Gastroesophageal sphincter (tissue), 4 donors: ENCODE measurements at places on chromosomes 4 and X. TPM values are rescaled to one million over a fixed set of nuclear protein-coding genes. Genes with fewer than 3 reads are reported as not detected.
A peak's percentile ranks its signal among the peaks of the same experiment; 100 is the strongest.

The MXRA5 gene
- 3.9 TPM for total RNA-seq

The SMPX gene
- total RNA-seq, result 27.9 TPM

The ZFX gene
- 59.8 TPM for total RNA-seq

The L1CAM gene
- total RNA-seq, result 25.8 TPM

The SUPT20HL1 gene
- 0.12 TPM for total RNA-seq

The CSAG1 gene
- not detected for total RNA-seq

The HPGDS gene
- total RNA-seq, result 0.47 TPM

The C4orf51 gene
- not detected for total RNA-seq

The DMP1 gene
- total RNA-seq, result not detected

The STBD1 gene
- 20.2 TPM for total RNA-seq

The SMR3B gene
- not detected for total RNA-seq

The GATA1 gene
- not detected for total RNA-seq

The ADH7 gene
- not detected for total RNA-seq

The PNCK gene
- total RNA-seq, result 55.9 TPM

The ACSL4 gene
- 62.3 TPM for total RNA-seq

The TEC gene
- 1.9 TPM for total RNA-seq

- no peak for ATAC-seq
Observed at GRCh38 chrX:38754102-38754790, 47.0 kb upstream of the MID1IP1 start.

DNA sequence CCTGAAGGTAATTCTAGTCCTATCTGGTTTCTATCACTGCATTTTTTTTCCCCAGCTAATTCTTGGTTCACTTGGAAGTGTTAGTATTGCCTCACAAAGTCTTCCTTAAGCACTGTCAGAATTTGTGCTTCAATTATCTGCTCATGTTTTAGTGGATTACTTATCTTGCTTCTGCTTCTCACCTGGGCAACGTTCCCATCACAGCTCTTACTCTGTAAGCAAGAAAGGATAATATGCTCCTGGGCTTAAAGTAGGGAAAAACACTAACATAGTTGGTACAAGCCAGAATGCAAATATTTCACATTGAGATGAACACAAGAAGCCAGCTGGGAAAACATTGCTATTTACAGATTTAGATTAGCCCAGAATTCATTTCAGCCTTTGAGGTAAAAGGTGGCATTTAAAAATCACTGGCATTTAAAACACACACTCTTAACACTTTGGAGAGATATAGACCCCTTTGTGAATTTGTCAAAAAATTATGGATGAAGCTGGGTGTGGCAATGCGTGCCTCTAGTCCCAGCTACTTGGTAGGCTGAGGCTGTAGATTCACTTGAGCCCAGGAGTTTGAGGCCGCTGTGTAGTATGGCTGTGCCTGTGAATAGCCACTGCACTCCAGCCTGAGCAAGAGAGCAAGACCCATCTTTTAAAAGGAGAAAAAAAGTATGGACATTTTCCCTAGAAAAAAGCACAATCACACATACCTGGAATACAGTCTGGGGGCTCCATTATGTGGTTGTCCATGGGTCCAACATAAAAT, 6.6 kb upstream of the PTPN13 start:
- no peak for ATAC-seq

- no peak for ATAC-seq
Observed at GRCh38 chr4:79182209-79182608, 143.7 kb downstream of the NAA11 start.

DNA sequence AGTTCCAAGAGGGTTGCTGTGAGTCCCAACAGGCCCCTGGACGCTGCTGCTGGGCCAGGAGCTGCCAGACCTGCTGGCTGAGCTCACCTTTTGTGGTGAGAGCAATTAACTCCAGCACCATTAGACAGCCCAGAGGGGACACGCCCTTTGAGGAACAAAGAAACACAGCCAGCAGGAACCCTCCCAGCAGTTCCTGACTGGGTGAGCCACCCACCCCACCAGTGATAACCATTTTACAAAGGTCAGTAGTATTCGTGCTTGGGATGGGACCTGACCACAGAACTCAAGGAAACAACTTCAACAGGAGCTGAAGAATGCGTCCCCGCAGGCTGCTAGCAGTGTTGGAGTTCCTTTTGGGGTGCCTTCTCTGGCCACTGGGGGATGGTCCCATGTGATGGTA, 38.8 kb upstream of the AFAP1 start:
- ATAC-seq, result no peak

GRCh38 chr4:5781691-5782090, 70.7 kb downstream of the EVC start:
- no peak for ATAC-seq

- no peak for ATAC-seq
Observed at GRCh38 chrX:53133400-53133799, 39.5 kb downstream of the KANTR start.

GRCh38 chr4:26062215-26062614, 148.2 kb downstream of the SMIM20 start:
- no peak for ATAC-seq

DNA sequence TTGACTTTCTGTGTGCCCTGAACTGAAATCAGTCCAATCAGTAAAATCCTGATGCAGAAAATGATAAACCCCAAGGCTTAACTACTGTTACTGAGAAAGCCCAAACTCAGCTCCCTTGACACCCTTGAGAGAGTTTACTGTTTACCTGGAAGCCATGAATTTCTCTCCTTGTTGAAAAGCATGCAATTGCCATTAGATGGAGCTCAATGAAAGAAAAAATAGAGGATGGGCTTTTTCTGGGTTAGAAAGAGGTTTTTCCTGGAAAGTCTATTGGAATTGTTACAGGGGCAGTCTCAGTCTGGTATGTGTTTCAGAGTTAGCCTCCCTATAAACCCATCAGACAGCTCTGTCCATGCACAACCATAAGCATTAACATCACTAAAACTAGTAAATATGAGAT, 66.4 kb upstream of the C4orf54 start:
- ATAC-seq, result no peak

GRCh38 chr4:8765084-8765483, 106.6 kb downstream of the HMX1 start:
- no peak for ATAC-seq

GRCh38 chrX:96480081-96480480, 204.6 kb upstream of the DIAPH2 start:
- no peak for ATAC-seq

DNA sequence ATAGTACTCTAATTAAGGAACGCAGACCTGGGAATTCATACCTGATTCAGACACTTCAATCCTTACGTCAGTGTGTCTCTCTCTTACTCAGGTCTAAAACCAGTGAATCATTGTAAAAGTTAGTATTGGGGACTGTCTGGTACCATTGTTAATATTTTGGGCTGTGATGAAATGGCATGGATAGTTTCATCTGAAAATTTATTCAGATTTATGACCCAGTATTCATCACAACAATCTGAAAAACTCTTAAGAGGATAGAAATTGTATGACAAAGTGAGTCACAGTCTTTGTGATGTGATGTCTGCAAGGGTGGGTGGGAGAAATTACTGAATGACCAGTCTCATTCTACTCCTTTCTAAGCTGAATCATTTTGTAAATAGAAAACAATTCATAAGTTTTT, 10.3 kb downstream of the FGF2 start:
- ATAC-seq, result no peak

DNA sequence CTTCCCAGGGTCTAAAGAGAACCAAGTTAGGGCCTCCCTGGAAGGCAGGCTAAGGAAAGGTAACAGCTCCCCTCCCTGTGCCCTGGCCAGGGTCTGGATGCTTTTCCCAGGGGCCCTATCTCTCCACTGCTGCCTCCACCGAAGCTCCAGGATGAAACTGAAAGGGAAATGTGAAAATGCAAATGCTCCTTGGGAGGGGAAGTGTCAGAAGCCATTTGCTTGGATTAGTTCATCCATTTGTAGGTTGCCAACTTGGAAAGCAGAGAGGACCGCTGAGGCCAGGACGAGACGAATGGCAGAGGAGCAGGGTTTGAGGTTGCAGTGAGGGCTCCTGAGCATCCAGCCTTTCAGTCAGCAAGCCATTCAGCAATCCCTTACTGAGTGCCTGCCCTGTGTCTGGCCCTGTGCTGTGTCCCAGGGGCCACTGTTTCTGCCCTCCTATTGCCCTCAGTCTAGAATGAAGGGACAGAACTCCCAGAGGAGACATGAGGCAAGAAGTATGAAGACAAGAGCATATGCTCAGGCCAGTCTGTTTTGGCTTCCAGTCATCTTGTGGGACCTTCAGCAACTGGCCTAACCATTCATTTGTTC, 45.9 kb upstream of the PGRMC1 start:
- ATAC-seq, result peak; percentile 45

DNA sequence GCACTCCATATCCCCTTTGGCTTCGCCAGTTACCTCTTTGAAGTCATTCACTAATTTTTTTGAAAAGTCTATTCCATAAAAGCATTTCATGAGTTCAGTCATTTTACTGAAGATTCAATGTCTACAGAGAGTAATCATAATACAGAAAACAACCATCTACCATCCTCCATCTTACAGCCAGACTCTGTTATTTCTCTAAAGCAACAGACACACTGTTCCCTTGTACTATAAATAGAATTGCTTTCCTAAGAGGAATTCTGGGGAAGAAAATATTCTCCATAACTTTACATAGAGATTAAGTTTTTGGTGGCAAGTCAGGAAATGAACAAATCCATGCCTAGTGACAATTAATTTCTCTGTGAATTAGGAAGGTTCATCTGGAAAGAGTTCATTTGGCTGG, 37.0 kb downstream of the XK start:
- ATAC-seq, result no peak

- ATAC-seq, result no peak
Observed at GRCh38 chr4:1499465-1499864, 93.2 kb upstream of the NKX1-1 start.

- no peak for ATAC-seq
Observed at GRCh38 chr4:93764639-93765246, 63.8 kb upstream of the ATOH1 start.

DNA sequence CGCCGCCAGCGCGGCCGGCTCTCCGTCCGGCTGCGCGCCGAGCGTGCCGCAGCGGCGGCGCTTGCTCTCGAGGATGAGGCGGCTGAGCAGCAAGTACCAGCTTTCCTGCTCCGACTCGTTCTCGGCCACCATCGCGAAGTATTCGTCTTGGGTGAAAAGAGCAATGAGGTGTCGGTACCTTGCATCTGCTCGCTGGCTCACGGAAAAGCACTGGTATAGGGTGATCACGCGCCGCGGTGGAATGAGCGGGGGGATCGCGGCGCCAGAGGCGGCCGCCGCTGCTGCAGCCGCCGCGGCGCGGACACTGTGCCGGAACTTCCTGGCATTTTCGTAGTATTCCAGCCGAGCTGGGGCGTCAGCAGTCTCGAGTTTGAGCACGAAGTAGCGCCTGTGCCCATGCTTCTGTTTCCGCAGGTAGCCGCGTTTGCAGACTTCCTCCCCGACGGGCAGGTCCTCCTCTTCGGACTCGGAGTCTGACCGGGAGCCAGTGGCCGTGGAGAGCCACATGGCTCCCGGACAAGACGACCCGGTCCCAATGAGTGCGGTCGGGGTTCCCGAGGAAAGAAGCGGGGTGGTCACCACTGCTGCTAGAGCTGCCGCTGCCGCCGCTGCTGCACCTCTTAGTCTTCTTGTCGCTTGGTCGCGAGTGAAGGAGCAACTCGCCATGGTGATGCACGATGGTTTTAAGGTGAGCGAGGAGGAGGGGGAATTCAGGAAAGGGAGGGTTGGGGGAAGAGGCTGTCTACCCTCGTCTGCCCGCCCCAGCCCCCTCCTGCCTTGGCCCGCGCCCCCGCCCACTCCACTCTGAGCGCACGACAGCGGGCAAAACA, 469 bp downstream of the IRS4 start:
- peak; percentile 29 for ATAC-seq

GRCh38 chr4:112316360-112316759, 19.2 kb downstream of the ALPK1 start:
- ATAC-seq, result no peak

- no peak for ATAC-seq
Observed at GRCh38 chr4:109154424-109154823, 148.0 kb downstream of the COL25A1 start.

GRCh38 chr4:110195561-110196205, 2.7 kb downstream of the ELOVL6 start:
- ATAC-seq, result no peak

GRCh38 chr4:114267976-114268375, 288.5 kb upstream of the ARSJ start:
- ATAC-seq, result no peak

DNA sequence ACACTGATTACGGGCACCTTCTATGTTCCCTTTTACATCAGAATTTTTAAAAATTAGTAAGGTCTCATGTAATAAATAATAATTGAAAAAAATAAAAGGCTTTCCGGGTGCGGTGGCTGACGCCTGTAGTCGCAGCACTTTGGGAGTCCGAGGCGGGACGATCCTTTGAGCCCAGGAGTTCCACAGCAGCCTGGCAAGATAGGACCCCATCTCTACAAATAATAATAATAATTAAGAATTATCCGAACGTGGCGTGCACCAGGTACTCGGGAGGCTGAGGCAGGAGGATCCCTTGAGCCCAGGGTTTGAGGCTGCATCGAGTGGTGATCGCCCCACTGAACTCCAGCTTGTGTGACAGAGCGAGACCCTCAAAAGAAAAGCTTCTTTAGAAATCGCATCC, 771 bp upstream of the LAMTOR3 start:
- no peak for ATAC-seq

- ATAC-seq, result no peak
Observed at GRCh38 chrX:64192040-64192439, 13.5 kb downstream of the AMER1 start.
